Purkinje cell (primary cell): ENCODE measurements at places on chromosomes 4 and X. TPM values are rescaled to one million over a fixed set of nuclear protein-coding genes. Genes with fewer than 3 reads are reported as not detected.

Gene ARL9
- 61.4 and 65.9 TPM in 2 replicates for polyA plus RNA-seq

Gene SLC16A2
- 1.4 and 2.4 TPM in 2 replicates for polyA plus RNA-seq

Gene CTAG1B
- not detected in 2 replicates for polyA plus RNA-seq

Gene SYNPO2
- polyA plus RNA-seq, result 1.8 and 6.7 TPM in 2 replicates

Gene SUPT20HL1
- not detected in 2 replicates for polyA plus RNA-seq

Gene AADAT
- 0.22 and 2.5 TPM in 2 replicates for polyA plus RNA-seq

Gene SPP1
- 9.8 and 21.8 TPM in 2 replicates for polyA plus RNA-seq

Gene MAOA
- polyA plus RNA-seq, result 0.92 and 5.1 TPM in 2 replicates

Gene DCHS2
- 0.70 and 1.9 TPM in 2 replicates for polyA plus RNA-seq

Gene ADH6
- not detected in 2 replicates for polyA plus RNA-seq

Gene TMSB15C
- 0.83 TPM in 1 of 2 replicates, not detected in the other for polyA plus RNA-seq

Gene SHISA3
- not detected in 2 replicates for polyA plus RNA-seq

Gene G3BP2
- polyA plus RNA-seq, result 217 and 251 TPM in 2 replicates

Gene ATP2B3
- 12.9 and 14.6 TPM in 2 replicates for polyA plus RNA-seq
